Astrocyte (in vitro differentiated cells and primary cell): ENCODE measurements at places on chromosomes 5 and 9. TPM values are rescaled to one million over a fixed set of nuclear protein-coding genes. Genes with fewer than 3 reads are reported as not detected.

GRCh38 chr5:170186156-170186555 lies 46.6 kb upstream of the C5orf58 start:
- H3K27ac ChIP-seq: no peak overlapping the region
- H3K4me3 ChIP-seq: no peak overlapping the region
- H3K4me1 ChIP-seq: no peaks in the 10 kb centered on the region
- DNase-seq: no peak
- no peaks in the 10 kb centered on the region for H3K27me3 ChIP-seq

DNA sequence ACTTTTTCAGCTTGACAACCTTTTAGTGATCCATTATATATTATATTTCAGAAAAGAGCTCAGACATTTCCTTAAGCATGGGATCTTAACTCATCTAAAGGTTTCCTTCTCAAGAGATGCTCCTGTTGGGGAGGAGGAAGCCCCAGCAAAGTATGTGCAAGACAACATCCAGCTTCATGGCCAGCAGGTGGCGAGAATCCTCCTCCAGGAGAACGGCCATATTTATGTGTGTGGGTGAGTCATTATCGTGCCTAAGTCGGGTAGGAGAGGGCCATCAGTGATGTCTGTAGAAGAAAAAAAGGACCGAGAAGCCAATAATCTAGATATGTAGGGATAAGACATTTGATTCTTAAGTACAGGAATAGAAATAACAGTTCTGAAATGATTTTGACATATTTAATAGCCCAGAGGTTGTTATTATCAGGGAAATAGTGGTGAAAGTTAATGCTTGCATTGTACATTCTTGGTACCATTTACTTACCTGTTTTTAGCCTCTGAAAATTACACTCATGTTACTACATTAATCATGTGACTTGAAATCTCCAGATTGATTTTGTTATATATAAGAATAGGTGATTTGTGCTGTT lies 28.2 kb downstream of the MTRR start:
- H3K27me3 ChIP-seq: no peaks in the 10 kb centered on the region
- H3K4me1 ChIP-seq: no peaks in the 10 kb centered on the region
- peaks cover 60% of the 10 kb centered on the region for H3K36me3 ChIP-seq
- H3K27ac ChIP-seq: no peak overlapping the region

GRCh38 chr5:20248118-20248517 lies 260.1 kb upstream of the CDH18 start:
- H3K27ac ChIP-seq: no peak overlapping the region
- H3K4me1 ChIP-seq: no peaks in the 10 kb centered on the region
- no peaks in the 10 kb centered on the region for H3K27me3 ChIP-seq
- no peaks in the 10 kb centered on the region for H3K36me3 ChIP-seq
- no peak overlapping the region for H3K4me3 ChIP-seq
- no peak for DNase-seq

DNA sequence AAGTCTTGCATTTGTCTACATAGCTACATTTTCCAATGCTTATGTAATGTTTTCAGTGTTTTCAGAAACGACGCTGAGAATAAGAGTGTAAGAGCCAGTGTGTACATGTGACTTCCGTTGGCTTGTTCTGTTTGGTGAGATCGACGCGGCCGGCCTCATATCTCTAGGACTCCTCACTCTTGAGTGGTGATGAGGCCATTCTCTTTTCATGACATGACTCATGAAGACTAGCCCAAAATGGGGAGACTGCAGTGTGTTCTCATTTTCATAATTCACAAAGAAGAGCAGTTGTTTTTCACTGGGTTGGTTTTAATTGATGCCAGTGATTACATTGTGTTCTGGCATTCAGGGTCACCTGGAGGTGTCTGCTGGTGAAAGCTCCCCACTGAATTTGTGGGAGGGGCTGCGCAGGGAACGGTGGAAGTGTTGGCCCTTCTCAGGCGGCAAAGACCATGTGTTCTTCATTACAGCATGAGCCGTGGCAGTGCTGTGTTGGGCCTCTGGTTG lies 131.5 kb upstream of the OTULINL start:
- H3K27ac ChIP-seq: peak overlapping the region; percentile 89
- H3K4me1 ChIP-seq: peaks cover 73% of the 10 kb centered on the region
- H3K36me3 ChIP-seq: peaks cover 37% of the 10 kb centered on the region
- no peak overlapping the region for H3K4me3 ChIP-seq

DNA sequence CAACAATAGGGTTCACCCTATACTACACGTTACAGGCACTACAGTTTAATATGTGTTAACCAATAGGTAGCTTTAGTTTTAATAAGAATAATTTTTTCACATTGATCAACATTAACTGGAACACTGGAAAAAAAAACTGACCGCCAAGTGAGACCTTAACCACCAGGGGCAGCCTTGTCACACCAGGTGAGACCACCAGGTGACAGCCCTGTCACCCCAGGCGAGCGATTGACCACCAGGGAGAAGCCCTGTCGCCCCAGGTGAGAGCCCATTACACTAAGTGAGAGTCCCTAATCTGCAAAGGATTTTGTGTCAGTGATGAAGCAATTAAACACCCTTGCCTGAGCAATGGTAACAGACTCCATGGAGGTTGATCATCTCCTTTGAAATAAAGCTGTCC lies 75.4 kb upstream of the SYK start:
- no peaks in the 10 kb centered on the region for H3K36me3 ChIP-seq
- no peaks in the 10 kb centered on the region for H3K4me1 ChIP-seq
- no peaks in the 10 kb centered on the region for H3K27me3 ChIP-seq
- no peak overlapping the region for H3K4me3 ChIP-seq
- H3K27ac ChIP-seq: no peak overlapping the region

- peak; percentile 25 for DNase-seq
- H3K27ac ChIP-seq: peak overlapping the region; percentile 47
- H3K4me3 ChIP-seq: no peak overlapping the region
- H3K4me1 ChIP-seq: no peaks in the 10 kb centered on the region
Measured at GRCh38 chr5:131505237-131505908, 129.7 kb downstream of the RAPGEF6 start.

DNA sequence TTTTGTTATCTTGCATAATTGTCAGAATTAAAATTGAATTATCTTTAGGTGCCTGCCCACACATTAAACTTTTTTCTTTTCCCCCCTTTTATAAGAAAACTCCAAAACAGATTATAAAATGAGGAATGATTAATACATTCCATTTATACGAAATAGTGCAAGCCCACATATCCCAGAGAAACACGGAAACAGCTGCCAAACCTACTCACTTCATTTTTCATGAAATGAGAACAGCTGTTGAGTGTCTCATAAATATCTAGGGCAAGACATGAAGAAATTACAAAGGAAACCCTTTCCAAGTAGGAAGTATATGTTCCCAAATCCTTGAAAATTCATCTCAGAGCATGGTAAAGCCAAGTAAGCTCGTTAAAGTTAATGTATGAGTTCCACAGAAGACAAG lies 459.4 kb upstream of the NMUR2 start:
- no peaks in the 10 kb centered on the region for H3K36me3 ChIP-seq
- H3K4me3 ChIP-seq: no peak overlapping the region
- DNase-seq: no peak
- H3K4me1 ChIP-seq: no peaks in the 10 kb centered on the region

DNA sequence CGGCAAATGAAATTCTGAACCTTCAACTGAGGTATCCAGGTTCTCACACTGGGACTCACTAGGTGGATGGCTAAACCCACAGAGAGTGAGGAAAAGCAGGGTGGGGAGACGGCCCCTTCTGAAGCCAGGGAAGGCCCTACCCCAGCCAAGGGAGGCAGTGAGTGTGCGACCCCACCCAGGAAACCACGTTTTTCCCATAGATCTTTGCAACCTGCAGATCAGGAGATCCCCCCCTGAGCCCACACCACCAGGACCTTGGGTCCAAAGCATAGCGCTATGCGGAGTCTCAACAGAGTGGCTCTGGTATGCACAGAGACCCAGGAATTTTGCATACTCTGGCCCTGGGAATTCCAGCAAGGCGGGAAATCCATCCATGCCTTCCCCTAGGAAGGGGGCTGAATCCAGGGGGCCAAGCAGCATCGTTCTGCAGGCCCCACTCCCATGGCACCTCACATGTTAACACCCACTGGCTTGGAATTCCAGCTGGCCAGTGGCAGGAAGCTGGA lies 19.9 kb downstream of the DTWD2 start:
- no peaks in the 10 kb centered on the region for H3K36me3 ChIP-seq
- no peaks in the 10 kb centered on the region for H3K27me3 ChIP-seq

Gene AJM1
- total RNA-seq: 3.3 and 4.2 TPM in 2 replicates

Gene GGTA1
- total RNA-seq: 0.18 TPM in 1 of 2 replicates, not detected in the other

Gene IFNA21
- not detected in 2 replicates for total RNA-seq

Gene TYRP1
- total RNA-seq: 0.26 and 0.73 TPM in 2 replicates

Gene FCN2
- total RNA-seq: not detected in 2 replicates

Gene THBS4
- total RNA-seq: 0.55 and 1.1 TPM in 2 replicates

Gene ENHO
- total RNA-seq: 0.55 and 1.1 TPM in 2 replicates

Gene PDCD1LG2
- total RNA-seq: 8.8 and 9.4 TPM in 2 replicates

Gene CIZ1
- total RNA-seq: 110 and 117 TPM in 2 replicates

Gene VCP
- 366 and 390 TPM in 2 replicates for total RNA-seq
